NB4 (cell line): ENCODE measurements at places on chromosomes 7 and 10.
A peak's percentile ranks its signal among the peaks of the same experiment; 100 is the strongest.

- DNase-seq = no peak
These were observed 36.2 kb downstream of the SEMA3D start for GRCh38 chr7:85150624-85151023.

DNA sequence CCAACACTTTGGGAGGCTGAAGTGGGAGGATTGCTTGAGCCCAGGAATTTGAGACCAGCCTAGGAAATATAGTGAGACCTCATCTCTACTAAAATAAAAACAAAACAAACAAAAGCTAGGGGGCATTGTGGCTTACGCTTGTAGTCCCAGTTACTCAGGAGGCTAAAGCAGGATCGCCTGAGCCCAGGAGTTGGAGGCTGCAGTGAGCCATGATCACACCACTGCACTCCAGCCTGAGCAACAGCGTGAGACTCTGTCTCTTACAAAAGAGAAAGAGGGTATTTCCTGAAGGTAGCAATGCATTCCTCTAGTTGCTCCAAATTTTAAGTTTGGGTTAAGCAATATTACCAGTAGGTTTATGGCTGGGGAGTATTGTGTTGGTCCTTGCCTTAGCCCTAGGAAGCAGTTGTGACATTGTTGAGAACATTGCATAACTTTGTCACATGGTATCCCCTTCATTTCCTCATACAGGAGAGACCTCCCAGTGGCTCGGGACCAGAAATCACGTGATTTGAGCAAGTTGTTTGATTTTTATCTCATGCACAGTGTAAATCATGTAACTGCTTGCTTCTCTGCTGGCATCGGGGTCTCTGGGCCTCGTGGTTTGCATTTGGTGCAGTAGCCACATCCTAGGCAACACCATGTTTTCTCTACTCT lies 23.3 kb upstream of the SMARCD3 start:
- DNase-seq = peak; percentile 100

- no peak for DNase-seq
These were observed 15.7 kb downstream of the PPP3CB start for GRCh38 chr10:73480158-73480557.

DNA sequence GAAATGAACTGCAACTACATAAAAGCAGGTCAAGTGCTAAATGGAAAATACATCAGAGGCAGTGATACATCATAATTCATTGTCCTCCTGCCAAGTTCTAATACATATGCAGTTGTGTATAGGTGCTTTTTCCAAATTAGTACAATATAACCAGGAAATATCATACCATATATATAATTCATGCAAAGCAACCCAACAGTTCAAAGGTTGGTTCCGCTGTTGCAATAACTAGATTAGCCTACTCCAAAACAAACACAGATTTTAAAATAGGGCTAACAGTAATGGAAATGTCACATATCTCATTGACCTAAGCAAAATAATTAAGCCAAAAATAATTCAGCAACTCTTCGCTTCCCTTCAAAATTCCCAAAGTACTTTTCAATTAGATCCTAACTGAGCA lies 88.9 kb upstream of the NEBL start:
- no peak for DNase-seq

DNA sequence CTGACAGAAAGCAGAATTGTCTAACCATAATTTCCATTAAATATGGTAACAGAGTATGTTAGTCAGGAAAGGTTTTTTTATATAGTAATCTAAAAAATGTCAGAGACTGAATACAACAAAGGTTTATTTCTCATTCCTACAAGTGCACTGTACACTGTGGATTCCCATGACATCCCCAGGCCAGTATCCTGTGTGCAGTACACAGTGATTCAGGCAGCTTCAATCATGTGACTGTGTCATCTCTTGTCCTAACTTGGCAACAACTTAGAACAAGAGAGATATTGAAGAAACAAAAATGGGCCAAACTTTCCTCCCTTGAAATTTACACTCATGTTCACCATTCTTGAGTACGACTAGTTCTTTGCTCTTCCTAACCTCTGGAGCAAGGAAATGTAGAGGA lies 189.8 kb upstream of the SEMA3A start:
- DNase-seq = no peak
